ENCODE measurements at places on chromosomes 4 and X. TPM values are rescaled to one million over a fixed set of nuclear protein-coding genes. Genes with fewer than 3 reads are reported as not detected.

XAGE2 gene
- total RNA-seq = not detected

TMSB15A gene
- total RNA-seq = not detected

SAGE1 gene
- not detected for total RNA-seq

SPIN2A gene
- total RNA-seq = 0.66 TPM

EOLA2 gene
- total RNA-seq = 11.7 TPM

GAGE13 gene
- total RNA-seq = not detected

INTS6L gene
- total RNA-seq = 9.9 TPM
